ENCODE measurements at places on chromosomes 1 and 21.

DNA sequence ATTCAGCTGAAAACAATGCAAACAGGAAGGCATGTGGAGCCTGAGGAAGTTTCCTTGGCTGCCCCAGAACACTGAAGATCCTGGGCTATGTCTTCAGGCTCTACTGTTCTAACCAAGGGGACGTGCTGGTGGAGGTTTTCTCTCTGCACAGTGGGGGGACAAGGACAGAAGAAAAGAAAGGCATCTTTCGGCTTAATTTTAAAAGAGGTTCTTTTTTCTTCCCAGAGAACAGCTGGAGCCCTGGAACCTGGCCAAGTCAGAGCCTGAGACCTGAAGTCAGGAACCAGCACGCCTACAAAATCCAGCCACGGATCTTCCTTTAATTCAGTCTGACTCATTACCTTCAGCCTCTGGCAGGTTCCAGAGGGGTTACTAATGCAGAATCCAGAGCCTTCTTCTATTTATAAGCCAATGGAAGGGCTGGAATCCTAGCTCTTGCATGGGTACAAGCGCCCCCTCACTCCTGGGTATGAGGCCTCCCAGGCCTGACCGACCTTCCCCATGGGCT, 19.8 kb downstream of the CTNNBIP1 start:
- DNase-seq = no peak

DNA sequence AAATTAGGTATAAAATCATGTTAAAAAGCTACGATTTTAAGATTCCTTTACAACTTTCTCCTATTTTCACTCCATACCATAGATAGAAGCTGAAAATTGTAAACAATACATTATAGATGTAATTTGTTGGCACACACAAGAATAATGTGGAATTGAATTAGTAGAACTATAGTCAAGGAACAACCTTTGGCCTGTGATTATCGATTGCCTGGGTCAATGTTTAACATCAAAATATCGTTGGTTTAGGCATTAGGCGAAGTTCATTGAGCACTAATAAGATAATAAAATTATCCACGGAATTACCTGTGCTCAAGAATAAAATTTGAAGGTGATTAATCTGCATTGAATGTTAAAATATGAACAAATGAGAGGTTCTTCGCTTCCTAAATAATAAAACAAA, 455.1 kb upstream of the ZP4 start:
- DNase-seq = no peak

GRCh38 chr1:52032785-52033131, 852 bp downstream of the KTI12 start:
- peak; percentile 38 for DNase-seq

DNA sequence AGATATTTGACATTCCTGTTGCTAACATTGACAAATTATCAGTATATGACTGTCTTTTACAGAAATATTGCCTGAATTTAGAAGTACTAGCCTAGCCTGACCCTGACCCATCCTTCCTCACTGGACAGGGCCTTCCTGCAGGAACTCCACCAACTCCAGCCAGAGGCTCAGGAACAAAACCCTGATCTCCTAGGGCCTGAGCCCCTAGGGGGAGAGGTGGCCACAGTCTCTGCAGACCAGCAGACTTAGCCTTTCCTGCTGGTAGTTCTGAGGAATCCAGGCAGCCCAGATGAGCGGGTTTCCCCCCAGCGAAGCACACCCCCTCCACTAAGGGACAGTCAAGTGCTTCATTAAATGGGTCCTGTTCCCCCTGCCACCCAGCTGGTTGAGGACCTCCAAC, 44.3 kb upstream of the LRIF1 start:
- no peak for DNase-seq

DNA sequence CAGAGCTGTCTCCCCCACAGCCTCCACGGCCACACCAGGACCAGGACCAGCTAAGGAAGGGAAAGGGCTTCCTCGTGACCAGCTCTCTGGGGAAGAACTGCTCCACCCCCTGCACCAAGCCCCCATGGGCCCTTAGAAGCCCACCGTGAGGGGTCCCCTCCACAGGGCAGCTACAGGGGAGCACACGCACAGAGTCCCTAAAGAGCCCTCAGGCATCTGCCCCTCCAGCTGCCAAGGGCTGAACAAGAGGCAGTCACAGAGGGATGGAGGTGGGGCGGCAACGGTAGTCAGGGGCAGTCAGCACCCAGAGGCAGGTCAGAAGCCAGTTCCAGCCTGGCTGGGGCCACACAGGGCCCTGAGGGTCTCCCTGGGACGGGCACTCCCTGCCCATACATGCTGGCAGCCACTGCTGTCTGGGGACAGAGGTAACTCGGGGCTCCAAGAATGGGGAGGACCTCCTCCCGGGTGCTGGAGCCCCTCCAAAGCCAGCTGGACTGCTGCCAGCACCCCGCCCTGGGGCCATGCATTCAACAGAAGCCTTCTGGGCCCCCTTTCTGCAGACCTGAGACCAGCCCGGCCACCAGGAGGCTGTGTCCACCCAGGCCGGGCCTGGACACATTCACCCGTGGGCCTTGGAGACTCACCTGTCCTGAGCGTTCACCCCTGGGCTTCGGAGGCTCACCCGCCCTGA, 18.7 kb downstream of the SLC19A1 start:
- no peak for DNase-seq

DNA sequence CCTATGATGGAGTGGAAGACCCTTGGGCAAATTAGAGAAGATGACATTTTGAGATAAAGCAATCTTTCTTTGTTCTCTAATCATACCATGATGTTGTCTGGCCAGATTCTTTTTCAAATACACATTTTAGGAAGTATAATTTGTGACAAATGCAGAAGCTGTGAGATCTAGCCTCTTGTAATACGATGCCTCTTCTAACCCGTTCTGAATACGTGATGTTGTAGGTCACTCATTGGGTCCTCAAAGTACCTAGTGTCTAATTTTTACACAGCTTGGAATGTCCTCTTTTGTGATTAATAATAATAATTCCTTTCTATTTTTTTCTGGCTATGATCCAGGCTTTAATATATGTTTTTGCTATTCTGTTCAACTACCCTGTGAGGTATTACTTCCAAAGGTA, 502.7 kb downstream of the NUF2 start:
- DNase-seq = no peak

- DNase-seq = peak; percentile 36
These were observed 344.6 kb downstream of the RYR2 start for GRCh38 chr1:237386362-237387143.

GRCh38 chr1:155254228-155254713, 1.0 kb downstream of the ENTREP3 start:
- DNase-seq = no peak

DNA sequence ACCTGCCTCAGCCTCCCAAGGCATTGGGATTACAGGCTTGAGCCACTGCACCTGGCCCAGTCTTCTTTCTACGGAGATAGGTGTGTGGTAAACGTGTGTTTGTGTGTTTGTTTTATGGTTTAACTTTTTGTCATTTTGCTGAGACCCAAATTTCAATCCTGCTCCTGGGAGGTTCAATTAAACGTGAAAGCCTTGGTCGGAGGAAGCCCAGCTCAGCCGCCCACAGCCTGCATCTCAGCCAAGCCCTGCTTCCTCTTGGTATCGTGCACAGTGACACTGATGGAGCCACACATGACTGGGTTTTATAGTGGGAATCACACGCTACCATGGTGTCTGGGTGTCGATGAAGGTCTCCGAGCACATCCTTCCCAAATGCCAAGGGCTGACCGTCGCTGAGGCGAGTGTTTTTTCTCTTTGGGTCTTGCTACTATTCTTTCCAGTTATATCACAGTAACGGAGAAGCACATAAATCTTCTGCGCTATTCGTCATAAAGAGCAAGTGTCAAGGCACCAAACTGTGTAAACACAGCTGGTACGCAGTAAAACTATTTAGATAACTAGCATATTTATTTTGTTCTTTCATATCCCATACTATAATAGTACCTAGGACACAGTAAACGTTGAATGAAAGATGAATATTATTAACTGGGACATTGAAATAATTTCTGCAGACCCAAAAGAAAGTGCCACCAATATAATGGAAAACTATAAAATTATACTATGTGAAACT, 39.3 kb downstream of the HLCS start:
- no peak for DNase-seq

DNA sequence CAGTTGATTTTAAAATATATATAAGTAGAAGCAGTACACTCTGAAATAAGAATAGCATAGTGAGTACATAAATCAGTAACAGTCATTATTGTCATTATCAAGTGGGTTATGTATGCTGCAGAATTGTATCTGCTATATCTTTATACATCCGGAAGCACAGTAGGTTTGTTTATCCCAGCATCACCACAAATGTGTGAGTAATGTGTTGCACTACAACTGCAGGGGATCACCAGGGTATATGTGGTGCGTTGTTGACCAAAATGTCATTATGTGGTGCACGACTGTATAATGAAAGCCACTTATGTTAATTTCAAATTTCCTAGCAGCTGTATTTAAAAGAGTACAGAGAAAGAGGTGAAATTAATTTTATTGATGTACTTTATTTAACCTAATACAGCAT, 87.7 kb upstream of the GADD45A start:
- DNase-seq = no peak

GRCh38 chr1:197200272-197200899, 53.9 kb upstream of the ASPM start:
- no peak for DNase-seq

- DNase-seq = no peak
These were observed 59.4 kb downstream of the SLC30A7 start for GRCh38 chr1:100955322-100955721.

DNA sequence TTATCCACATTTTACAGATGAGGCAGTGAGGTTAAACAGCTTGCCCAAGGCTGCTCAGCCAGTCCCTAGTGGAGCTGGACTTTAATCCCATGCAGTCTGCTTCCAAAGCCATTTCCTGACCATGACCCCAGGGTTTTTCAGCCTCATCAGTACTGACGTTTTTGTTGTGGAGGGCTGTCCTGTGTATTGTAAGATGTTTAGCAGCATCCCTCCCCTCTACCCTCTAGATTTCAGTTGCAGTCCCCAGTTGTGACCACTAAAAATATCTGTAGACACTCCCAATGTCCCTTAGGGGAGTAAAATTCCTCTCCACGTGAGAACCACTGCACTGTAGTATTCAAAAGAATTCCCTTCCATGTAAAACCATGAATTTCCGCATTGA, 30.2 kb upstream of the C1orf105 start:
- DNase-seq = no peak

- no peak for DNase-seq
These were observed 48.0 kb downstream of the IL6R start for GRCh38 chr1:154453161-154453560.

- DNase-seq = no peak
These were observed 10.5 kb upstream of the LMO4 start for GRCh38 chr1:87318056-87318650.

DNA sequence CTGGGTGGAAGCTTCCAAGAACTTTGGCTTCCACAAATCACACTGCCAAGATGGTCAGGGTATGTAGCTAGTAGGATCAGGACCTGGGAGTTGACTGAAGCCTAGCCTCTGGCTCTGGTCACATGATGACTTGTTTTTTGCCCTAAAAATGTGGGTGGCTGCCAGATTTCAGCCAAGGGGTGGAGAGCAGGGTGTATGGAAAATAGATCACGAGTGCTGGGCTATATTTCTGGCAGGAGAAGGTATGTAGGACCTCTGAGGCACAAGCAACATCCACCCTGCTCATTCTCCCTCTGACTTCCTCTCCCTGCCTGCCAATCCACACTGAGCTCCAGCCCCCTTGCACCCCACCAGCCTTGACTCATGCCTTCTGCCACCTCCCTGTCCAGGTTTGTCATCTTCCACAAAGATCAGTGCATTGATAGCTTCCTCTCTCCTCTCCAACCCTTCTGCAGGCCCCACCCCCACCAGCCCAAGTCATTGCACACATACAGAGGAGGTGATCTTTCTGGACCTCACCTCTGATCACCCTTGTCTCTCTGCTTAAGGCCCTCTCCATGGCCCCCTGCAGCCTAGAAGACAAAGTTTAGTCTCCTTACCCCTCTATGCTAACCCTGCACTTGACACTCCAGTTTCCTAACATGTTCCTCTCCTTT, 8.3 kb upstream of the CYP4B1 start:
- peak; percentile 1 for DNase-seq

GRCh38 chr1:168164771-168165170, 14.0 kb upstream of the TIPRL start:
- no peak for DNase-seq

- DNase-seq = no peak
These were observed 66.7 kb downstream of the MAGI3 start for GRCh38 chr1:113456967-113457366.

DNA sequence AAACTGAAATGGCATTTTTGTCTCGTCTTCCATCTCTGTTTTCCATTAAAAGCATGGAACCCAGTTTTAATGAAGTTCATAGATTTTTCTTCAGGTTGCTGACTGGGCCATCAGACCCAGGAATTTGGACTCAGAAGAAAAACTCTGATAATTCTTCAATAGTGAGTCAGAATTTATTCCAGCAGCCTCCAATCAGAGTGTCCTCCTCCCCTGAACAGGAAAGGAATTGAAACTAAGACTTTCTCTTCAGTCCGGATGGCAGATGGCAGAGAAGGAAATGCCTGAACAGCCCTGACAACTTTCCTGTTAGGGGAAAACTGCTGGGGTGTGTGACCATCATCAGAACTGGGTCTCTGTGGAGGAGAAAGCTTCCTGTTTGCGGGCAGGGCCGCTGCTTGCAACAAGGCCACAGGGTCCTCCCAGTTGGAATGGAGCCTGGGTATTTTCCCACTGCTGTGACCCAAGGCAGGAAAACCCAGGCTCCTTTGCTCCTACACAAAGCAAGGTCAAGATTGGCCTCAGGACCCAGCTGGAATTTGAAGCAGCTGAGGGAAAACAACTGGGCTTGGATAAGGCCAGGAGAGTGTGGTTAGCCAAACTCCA, 20.7 kb downstream of the CD34 start:
- no peak for DNase-seq

DNA sequence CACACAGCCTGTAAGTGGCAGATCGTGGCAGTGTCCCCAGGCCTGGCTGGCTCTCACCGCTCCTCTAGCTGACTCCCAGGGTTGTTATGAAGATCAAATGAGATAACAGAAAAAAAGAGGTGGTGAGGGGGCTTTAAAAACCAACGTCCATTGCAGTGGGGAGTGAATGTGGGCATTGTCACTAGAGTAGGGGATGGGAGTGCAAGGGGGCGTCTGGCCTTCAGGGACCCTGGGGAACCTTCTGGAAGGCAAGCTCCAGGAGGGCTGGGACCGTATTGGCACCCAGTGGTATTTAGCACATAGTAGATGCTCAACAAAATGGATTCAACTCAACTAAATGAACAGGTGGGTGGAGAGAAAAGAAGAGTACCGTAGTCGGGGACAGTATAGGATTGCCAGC, 3.4 kb downstream of the PLA2G2D start:
- DNase-seq = no peak

- DNase-seq = no peak
These were observed 28.4 kb downstream of the USP48 start for GRCh38 chr1:21754583-21754982.

- DNase-seq = no peak
These were observed 150.0 kb downstream of the CASZ1 start for GRCh38 chr1:10646347-10646861.
